Bronchial smooth muscle cell (primary cell): ENCODE measurements at places on chromosomes 7 and 10. TPM values are rescaled to one million over a fixed set of nuclear protein-coding genes. Genes with fewer than 3 reads are reported as not detected.

The SFXN2 gene
- 2.2 and 4.3 TPM in 2 replicates for total RNA-seq

The CALHM2 gene
- total RNA-seq = 21.8 and 31.4 TPM in 2 replicates

The CTNNA3 gene
- total RNA-seq = not detected in 2 replicates

The HABP2 gene
- not detected in 2 replicates for total RNA-seq

The FAM170B gene
- not detected in 2 replicates for total RNA-seq

The GPC2 gene
- total RNA-seq = 0.95 and 1.5 TPM in 2 replicates

The IGFBP3 gene
- 17.4 and 21.3 TPM in 2 replicates for total RNA-seq

The TMEM139 gene
- total RNA-seq = 0.09 TPM in 1 of 2 replicates, not detected in the other

The GRM8 gene
- total RNA-seq = not detected in 2 replicates

The CCDC146 gene
- total RNA-seq = 2.1 and 2.8 TPM in 2 replicates

The VWC2 gene
- under 0.01 TPM in 1 of 2 replicates, not detected in the other for total RNA-seq

The C10orf105 gene
- under 0.01 and 0.09 TPM in 2 replicates for total RNA-seq

The COL13A1 gene
- total RNA-seq = 9.3 and 16.9 TPM in 2 replicates

The KIAA1217 gene
- 0.26 and 1.4 TPM in 2 replicates for total RNA-seq

The FAM25C gene
- total RNA-seq = not detected in 2 replicates

The RBP3 gene
- total RNA-seq = not detected in 2 replicates

The MBLAC1 gene
- 1.8 and 4.7 TPM in 2 replicates for total RNA-seq

The GJD4 gene
- not detected in 2 replicates for total RNA-seq

The GBX1 gene
- total RNA-seq = not detected in 2 replicates

The MYH16 gene
- not detected in 2 replicates for total RNA-seq

The PLOD3 gene
- 75.1 and 96.5 TPM in 2 replicates for total RNA-seq

The CLDN15 gene
- 2.5 and 4.1 TPM in 2 replicates for total RNA-seq

The CTAGE4 gene
- 0.09 and 0.32 TPM in 2 replicates for total RNA-seq

The C1QL3 gene
- 0.09 TPM in 1 of 2 replicates, not detected in the other for total RNA-seq

The ZNF117 gene
- total RNA-seq = 2.7 and 4.7 TPM in 2 replicates

The MASTL gene
- 3.9 and 5.8 TPM in 2 replicates for total RNA-seq

The ACHE gene
- under 0.01 and 0.17 TPM in 2 replicates for total RNA-seq

The A1CF gene
- total RNA-seq = under 0.01 TPM in 1 of 2 replicates, not detected in the other

The PRKCQ gene
- total RNA-seq = under 0.01 and 0.17 TPM in 2 replicates

The KCNK18 gene
- total RNA-seq = not detected in 2 replicates

The PCLO gene
- total RNA-seq = under 0.01 TPM in 2 replicates

The H2BK1 gene
- total RNA-seq = not detected in 2 replicates

The NPFFR1 gene
- under 0.01 TPM in 1 of 2 replicates, not detected in the other for total RNA-seq

The RADIL gene
- total RNA-seq = 0.26 and 0.32 TPM in 2 replicates

The PMPCB gene
- total RNA-seq = 75.5 and 78.0 TPM in 2 replicates

The FAM13C gene
- 3.3 and 5.7 TPM in 2 replicates for total RNA-seq

The CFAP46 gene
- total RNA-seq = 0.95 and 1.2 TPM in 2 replicates

The NACAD gene
- 1.7 and 2.8 TPM in 2 replicates for total RNA-seq
